Neural crest cell (in vitro differentiated cells): ENCODE measurements at places on chromosomes 4 and X.

GRCh38 chrX:136835761-136836160 is 44.8 kb downstream of the RBMX start:
- no peak for DNase-seq

GRCh38 chr4:7811536-7812191 is 128.0 kb downstream of the AFAP1 start:
- DNase-seq: no peak

- DNase-seq: peak; percentile 60
Measured at GRCh38 chrX:115642895-115643530, 82.0 kb downstream of the PLS3 start.

DNA sequence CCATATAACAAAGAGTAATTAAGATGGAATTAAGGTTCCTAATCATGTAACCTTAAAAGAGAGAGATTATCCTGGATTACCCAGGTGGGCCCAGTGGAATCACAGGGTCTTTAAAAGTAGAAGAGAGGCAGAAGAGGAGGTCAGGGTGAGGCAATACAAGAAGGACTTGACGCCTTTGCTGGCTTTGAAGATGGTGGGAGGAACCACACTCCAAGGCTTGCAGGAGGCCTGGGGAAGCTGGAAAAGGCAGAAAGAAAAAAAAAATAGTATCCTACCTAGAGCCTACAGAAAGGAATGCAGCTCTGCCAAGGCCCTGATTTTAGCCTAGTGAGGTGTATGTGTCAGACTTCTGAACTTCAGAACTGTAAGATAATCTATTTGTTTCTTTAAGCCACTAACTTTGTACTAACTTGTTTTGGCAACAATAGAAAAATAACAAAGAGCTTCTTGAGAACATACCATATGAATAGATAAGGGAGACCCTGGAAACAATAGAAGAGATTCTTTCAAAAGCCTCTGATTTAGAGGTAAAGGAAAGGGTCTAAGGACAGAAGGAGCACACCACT is 229.9 kb upstream of the TTC29 start:
- no peak for DNase-seq

- no peak for DNase-seq
Measured at GRCh38 chr4:142264961-142265360, 581.1 kb downstream of the INPP4B start.

- no peak for DNase-seq
Measured at GRCh38 chrX:41621222-41621723, 67.5 kb upstream of the GPR34 start.

- no peak for DNase-seq
Measured at GRCh38 chr4:95077864-95078263, 320.1 kb downstream of the BMPR1B start.

- no peak for DNase-seq
Measured at GRCh38 chrX:110414679-110415439, 56.2 kb downstream of the RTL9 start.

DNA sequence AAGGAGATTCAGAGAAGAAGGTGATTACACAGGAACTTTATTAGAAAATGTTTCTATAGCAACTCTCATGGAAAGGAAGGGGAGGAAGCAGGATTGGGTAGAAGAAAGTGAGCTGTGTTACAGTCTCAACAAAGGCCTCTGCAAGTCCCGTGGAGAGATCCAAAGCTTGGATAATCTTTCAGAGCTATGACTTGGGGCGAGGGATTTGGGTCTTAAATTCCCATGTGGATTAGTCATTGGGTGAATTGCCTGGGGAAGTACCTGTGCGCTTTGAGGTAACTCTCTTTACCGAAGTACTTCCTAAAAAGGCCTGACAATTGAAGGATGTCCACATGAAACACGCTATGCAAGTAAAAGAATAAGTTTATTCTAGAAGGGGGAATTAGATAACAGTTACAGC is 133.8 kb upstream of the ANKRD50 start:
- no peak for DNase-seq

DNA sequence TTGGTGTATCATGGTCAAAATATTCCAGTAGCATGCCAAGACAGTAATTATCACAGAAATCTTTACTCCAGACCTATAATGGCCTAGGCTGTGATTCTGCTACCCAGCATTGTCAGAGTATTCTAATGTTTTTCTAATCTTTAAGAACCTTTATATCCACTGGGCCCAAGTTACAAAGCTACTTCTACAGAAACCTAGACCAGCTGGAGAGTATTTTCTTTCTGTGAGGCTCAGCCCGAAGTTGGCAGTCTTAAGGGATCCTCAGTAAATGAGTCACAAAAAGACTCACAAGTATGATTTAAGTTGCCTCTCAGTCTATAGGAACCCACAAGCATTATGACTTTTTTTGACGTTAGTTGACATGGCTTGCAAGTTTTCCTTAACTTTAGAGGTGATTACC is 638.5 kb upstream of the FAM241A start:
- DNase-seq: no peak

GRCh38 chr4:6280365-6280996 is 10.8 kb downstream of the WFS1 start:
- no peak for DNase-seq

- DNase-seq: no peak
Measured at GRCh38 chr4:11074581-11075241, 354.0 kb downstream of the HS3ST1 start.

DNA sequence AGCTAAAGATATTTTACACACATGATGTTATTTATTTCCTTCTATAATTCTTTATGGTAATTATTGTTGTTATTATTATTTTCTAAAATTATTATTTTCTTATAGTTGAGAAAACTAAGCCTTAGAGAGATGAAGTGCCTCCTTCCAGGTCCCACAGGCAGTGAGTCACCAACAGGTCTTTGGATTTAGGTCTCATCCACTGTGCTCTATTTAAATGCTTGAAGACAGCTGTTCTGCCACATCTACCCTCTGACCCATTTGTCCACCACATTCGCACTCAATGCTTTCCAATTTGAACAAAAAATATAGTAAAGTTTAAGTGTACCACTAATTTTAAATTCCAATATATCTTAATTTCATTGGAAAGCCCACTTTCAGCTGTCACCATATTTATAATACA is 566.4 kb downstream of the PPARGC1A start:
- DNase-seq: no peak

GRCh38 chr4:1318488-1319213 is 28.4 kb upstream of the UVSSA start:
- DNase-seq: no peak

DNA sequence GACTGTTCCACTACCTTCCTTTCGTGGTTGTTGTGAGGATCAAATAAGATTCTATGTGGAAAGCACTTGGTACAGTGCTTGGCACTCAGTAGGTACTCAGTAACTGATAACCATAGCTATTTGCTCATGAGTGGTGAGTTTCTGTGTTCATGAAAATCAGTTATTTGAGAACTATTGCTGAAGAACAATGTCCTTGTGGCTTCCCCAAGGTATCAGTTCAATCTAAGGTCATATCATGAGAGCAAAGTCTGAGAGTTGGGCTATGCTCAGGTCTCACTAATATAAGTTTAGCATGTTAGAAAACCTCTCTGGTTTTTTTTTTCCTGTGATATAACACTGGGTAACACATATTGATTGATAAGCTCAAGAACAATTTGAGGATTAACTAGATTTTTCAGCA is 147.8 kb downstream of the GRIA3 start:
- DNase-seq: no peak

DNA sequence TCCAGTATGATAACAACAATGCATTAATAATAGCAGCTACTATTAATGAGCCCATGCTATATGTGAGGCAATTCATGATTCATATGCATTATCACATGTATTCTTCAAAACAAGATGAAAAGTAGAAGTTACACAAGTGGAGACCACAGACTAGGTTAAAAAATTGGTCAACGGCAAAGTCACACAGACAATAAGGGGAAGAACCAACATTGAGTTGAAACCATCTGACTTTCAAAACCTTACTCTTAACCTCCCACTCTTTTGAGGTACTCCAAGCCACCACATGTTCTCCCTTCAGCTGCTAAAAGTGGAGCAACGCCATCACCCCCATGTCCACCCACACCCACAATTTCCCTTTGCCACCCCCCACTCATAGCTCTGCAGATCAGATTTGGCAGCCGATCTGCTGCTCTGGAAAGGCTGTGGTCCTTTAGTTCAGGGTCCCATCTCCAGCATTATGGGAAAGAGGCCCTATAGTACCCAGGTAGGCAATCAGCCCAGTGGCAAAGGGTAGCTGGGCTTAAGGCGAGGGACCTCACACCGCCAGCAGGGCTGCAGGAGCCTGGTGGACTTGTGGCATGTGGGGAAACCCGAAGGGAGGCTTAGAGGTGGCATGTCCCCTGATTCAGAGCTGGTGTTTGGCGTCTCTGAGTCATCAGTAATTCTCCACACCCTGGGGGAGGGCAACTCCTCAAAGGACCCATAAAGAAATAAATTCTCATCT is 33.5 kb upstream of the CYBB start:
- DNase-seq: no peak

DNA sequence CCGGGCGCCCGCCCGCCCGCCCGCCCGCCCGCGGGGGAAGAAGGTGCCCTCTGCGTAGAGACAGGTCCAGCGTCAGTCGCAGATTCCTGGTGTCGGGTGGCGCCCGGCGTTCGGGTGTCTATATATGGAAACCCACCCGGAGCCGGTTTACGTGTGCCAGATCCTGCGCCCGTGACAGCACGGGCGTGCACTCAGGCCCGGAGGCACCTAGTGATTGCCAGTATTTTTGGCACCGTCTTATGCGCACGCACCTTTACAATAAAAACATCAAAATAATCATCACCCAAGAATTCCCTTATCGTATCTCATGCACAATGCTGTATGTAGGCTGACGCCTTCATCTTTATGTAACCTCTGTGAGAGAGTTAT is 519 bp downstream of the SLC25A4 start:
- no peak for DNase-seq

DNA sequence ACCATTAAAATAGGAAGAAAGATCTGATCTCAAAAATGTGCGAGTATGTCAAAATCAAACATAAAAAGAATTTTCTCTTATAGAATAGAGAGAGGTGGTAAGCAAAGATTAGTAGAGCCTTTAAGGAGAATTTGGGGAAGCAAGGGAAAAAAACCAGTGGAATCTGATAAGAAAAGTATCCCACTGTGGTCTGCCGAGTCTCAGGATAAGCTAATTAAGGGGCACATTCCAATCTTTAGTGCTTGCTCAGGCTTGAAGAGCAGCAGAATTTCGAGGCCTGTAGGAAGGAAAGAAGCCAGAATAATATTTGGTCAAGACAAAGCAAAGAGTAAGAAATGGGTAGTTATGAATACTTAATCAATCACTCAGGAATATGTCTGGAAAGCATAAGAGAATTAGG is 13.0 kb downstream of the STATH start:
- no peak for DNase-seq

DNA sequence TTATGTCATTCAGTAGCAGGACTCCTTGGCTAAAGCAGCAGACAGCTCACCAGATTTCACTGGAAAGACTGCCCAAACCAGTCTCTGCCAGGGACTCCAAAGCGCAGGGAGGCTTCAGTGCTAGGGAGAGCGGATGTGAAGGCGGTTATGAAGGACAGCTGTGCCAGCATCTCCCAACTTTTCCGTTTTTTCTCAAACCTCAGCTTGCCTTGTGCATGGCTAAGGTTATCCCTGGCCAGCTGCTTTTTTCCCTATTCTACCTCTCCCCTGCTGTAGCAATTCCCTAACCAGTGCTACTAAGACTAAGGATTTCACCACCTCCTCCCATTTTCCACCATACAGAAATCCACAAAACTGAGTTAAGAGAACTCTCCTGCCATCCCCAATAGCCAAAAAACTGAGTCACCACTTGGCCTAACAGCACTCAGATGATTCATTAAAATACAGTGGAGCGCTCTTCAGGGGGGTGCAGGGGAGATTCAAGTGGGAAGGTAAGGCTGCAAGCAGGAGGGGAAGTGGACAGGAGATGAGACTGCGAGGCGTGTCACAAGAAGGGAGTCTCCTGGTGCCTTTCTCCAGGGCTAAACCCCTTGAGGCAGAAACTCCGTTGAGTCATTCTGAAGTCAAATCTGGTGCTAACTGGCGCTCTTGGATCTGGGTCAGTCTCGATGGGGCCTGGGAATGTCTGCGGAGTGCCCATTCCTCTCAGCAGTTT is 90.7 kb downstream of the PALLD start:
- DNase-seq: no peak

GRCh38 chr4:185580699-185581098 is 45.4 kb upstream of the PDLIM3 start:
- no peak for DNase-seq

GRCh38 chr4:127586922-127587571 is 45.7 kb upstream of the INTU start:
- no peak for DNase-seq

DNA sequence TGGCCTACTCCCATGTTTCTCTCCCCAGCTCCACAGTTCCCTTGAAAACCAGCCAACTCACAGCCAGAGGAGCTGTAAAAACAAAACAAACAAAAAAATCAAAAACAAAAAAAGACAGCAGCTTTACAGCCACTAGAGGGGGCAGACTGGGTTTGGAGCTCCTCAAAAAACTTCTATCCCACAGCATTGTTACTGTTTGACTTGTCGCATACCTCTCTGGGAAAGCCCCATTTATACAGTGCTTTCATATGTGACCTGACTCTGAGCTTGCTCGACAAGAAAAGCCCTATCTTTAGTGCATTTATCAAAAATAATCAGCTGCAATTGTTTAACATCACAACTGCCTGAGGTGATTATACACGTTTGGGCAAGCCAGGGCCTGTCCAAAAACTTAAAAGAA is 21.6 kb downstream of the TSPAN6 start:
- DNase-seq: no peak

- no peak for DNase-seq
Measured at GRCh38 chrX:69089203-69089602, 76.0 kb downstream of the PJA1 start.

- DNase-seq: no peak
Measured at GRCh38 chrX:25600776-25601175, 537.4 kb upstream of the MAGEB18 start.

- no peak for DNase-seq
Measured at GRCh38 chrX:75603833-75604232, 81.0 kb upstream of the ZDHHC15 start.

DNA sequence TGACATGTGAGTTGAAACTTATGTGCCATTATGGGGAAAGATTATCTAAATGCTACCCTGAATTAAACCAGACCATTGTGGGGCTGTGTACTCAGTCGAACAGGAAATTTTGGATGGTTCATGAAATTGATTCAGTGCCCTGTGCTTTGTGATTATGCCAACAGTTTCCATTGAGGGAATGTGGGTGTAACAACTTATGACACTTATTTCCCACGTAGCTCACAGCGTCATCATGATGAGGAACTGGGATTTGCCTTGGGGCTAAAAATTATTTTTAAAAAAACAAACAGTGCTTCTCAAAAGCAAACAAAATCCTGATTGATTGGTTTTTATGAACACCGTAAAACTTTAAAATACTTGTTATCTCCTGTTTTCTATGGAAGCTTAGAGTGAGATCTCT is 8.3 kb upstream of the CLTRN start:
- no peak for DNase-seq
